ENCODE measurements at places on chromosomes 2 and 18.

- no peaks in the 10 kb centered on the region for H3K27me3 ChIP-seq
- H3K4me3 ChIP-seq: no peak overlapping the region
- H3K27ac ChIP-seq: peak overlapping the region; percentile 80
- peaks cover 13% of the 10 kb centered on the region for H3K4me1 ChIP-seq
- H3K36me3 ChIP-seq: no peaks in the 10 kb centered on the region
Measured at GRCh38 chr2:37779611-37780386, 108.4 kb upstream of the CDC42EP3 start.

DNA sequence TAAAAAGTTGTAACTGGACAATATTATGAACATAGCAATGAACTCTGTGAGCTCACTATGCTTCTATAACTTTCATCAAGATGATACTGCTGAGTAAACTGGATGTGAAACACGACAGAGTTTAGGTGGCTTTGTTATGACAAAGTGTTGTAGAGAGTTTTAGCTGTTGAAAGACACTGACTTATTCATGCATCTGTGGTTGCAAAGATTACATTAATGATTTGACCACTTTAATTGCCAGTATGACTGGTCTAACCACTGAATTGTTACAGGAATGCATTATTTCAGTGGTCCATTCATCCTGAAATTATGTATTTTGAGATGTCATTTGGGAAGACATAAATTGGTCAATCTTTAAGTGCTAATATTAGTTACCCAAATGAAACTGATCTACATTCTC lies 117.9 kb downstream of the SPHKAP start:
- no peak for ATAC-seq
- no peaks in the 10 kb centered on the region for H3K36me3 ChIP-seq
- no peak overlapping the region for H3K27ac ChIP-seq
- H3K27me3 ChIP-seq: no peaks in the 10 kb centered on the region

- no peaks in the 10 kb centered on the region for H3K4me1 ChIP-seq
- ATAC-seq: no peak
- no peaks in the 10 kb centered on the region for H3K36me3 ChIP-seq
- H3K27ac ChIP-seq: no peak overlapping the region
- no peak overlapping the region for H3K4me3 ChIP-seq
- H3K27me3 ChIP-seq: no peaks in the 10 kb centered on the region
Measured at GRCh38 chr18:5275872-5276271, 19.7 kb downstream of the ZBTB14 start.

GRCh38 chr2:102194609-102195268 lies 7.9 kb downstream of the IL1RL2 start:
- no peak overlapping the region for H3K27ac ChIP-seq
- no peaks in the 10 kb centered on the region for H3K4me1 ChIP-seq
- no peak overlapping the region for H3K4me3 ChIP-seq
- no peaks in the 10 kb centered on the region for H3K36me3 ChIP-seq

DNA sequence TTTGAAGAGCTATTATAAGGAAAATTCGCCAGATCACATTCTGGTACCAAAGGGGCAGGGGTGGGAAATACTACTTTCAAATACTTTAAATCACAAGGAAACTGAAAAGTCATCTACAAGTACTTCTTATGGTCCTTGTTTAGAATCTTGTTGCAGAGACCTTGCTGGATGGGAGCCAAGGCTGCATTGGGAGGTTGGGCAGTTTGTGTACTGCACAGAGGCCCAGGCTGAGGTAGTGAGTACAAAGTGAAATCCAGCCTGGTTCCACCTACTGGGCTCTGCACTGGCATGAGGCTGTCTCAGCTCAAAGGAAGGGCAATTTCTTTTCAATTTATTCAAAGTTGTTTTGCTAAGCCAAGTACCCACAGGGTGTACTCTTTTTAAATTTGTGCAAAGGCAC lies 140.3 kb upstream of the DLX2 start:
- no peak overlapping the region for H3K27ac ChIP-seq
- H3K36me3 ChIP-seq: no peaks in the 10 kb centered on the region
- H3K4me3 ChIP-seq: no peak overlapping the region
- H3K27me3 ChIP-seq: peaks cover 12% of the 10 kb centered on the region
- no peak for ATAC-seq

DNA sequence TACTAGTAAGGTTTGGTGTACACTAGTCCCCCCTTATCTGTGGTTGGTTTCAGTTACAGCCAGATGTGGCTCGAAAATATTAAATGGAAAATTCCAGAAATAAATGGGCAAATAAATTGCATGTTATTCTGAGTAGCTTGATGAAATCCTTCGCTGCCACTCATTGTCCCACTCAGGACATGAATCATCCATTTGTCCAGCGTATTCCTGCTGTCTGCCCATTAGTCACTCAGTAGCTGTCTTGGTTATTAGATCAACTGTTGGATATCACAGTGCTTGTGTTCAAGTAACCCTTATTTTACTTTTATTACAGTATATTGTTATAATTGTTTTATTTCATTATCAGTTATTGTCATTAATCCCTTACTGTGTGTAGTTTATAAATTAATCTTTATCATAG lies 21.7 kb downstream of the ZDBF2 start:
- H3K4me1 ChIP-seq: no peaks in the 10 kb centered on the region
- peaks cover 3% of the 10 kb centered on the region for H3K27me3 ChIP-seq
- no peak for ATAC-seq
- no peaks in the 10 kb centered on the region for H3K36me3 ChIP-seq

DNA sequence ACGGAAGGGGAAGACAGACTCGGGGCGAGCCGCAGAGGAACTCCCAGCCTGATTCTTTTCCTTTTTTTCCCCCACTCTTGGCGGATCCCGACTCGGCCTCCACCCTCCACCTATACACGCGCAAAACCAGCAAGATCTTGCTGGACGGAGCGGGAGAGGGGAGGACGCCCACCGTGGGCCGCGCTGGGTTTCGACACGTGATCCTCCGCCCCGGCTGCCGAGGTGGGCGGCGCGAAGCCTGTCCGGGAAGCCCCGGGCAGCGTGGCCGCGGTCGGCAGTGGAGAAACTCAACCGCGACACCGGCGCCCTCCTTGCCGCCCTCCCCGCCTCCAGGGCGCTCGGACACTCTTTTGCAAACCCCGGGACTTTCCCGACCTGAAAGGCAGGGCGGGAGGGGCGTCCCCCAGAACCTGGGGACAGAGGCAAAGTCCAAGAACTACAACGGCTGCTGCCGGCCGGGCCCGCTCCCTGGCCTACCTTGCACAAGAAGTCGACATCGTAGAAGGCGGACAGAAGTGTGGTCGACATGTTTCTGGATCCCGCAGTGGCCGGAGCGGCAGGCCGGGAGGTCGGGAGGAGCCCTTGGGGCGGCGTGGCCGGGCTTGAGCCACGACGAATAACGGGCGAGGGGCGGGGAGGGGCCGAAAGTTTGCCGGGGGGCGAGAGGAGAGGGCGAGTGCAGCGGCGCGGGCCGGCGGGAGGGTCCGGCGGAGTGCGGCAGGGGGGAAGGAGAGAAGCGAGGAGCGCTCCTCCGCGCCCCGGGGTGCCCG lies 433 bp downstream of the ZFP36L2 start:
- H3K4me3 ChIP-seq: peak overlapping the region; percentile 73
- ATAC-seq: no peak
- H3K4me1 ChIP-seq: peaks cover 5% of the 10 kb centered on the region
- no peaks in the 10 kb centered on the region for H3K27me3 ChIP-seq
- no peaks in the 10 kb centered on the region for H3K36me3 ChIP-seq

GRCh38 chr2:196987649-196988364 lies 61.3 kb upstream of the PGAP1 start:
- no peak overlapping the region for H3K4me3 ChIP-seq
- ATAC-seq: peak; percentile 86
- H3K27me3 ChIP-seq: no peaks in the 10 kb centered on the region
- peaks cover 18% of the 10 kb centered on the region for H3K4me1 ChIP-seq

DNA sequence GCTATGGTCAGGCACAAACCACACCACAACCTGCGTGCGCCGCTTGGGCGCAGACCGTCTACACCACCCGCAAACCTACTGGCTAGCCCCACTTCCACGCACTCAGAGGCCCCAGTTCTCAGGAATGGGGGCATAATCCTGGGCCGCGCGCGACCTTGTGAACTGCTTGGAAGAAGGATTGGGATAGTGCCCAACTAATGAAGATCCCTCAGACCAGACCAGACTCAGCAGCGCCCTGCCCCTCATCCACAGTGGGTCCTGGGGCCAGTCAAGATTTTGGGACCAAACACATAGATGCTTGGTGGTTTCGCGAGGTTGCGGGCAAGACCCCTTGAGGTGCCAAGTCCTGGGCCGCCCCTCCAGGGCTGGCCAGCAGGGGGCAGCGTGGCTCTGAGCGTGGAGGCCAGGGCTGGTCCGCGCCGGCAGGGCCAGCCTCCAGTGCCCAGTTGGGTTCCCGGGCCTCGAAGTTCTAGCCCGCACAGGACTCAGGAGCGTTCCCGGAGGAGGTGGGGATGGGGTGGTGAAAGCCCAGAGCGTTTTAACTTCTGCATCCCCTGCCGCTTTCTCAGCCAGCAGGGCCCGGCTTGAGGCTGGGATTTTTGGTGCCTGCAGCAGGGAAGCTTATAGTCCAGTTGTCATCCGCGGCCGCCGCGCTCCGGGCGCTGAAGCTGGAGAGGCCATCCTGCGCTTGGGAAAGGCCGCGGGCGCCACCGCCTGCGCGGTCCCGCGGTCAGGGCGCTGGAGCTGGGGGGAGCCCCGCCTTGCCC lies 8.3 kb downstream of the OSR1 start:
- peak; percentile 19 for ATAC-seq
- H3K36me3 ChIP-seq: peaks cover 34% of the 10 kb centered on the region
- H3K27ac ChIP-seq: peak overlapping the region; percentile 89
- no peak overlapping the region for H3K4me3 ChIP-seq

- no peak overlapping the region for H3K4me3 ChIP-seq
- no peak overlapping the region for H3K27ac ChIP-seq
- no peaks in the 10 kb centered on the region for H3K4me1 ChIP-seq
- H3K27me3 ChIP-seq: peaks cover 22% of the 10 kb centered on the region
- H3K36me3 ChIP-seq: no peaks in the 10 kb centered on the region
- ATAC-seq: no peak
Measured at GRCh38 chr2:121856360-121856759, 100.9 kb downstream of the TSN start.

DNA sequence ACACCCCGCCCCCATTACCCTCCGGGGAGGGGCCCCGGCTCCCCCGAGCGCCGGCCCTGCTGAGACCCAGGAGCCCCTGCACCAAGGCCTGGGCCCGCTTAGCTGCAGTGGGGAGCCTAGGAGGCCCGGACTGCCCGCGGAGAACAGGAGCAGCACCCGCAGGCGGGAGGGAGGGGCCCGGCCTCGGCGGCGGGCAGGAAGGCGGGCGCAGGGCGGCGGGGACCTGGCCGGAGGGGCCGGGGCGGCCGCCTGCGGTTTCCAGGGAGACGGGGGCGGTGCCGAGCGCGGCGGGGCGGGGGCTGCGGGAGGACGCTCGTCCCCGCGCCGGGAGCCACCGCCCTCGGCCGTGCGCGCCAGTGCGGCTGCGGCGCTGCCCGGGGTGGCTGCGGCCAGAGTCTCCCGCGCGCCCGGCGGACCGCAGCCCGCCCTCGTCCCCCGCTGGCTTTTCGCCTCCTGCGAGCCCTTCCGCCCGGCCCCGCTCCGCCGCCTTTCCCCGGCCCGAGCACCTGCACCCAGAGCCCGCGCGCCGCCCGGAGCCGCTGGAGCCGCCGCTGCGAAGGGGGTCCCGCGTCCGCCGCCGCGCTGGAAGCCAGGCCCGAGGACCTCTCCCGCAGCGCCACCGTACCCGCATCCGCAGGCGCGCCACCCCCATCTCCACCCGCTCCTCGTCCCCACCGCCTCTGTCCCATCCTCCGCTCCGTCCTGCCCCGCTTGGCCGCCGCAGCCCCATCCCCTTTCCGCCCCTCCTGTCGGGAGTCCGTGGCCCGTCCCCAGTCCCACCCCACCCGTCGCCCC lies 17.2 kb downstream of the GPC1 start:
- no peaks in the 10 kb centered on the region for H3K36me3 ChIP-seq
- H3K4me1 ChIP-seq: no peaks in the 10 kb centered on the region
- H3K27me3 ChIP-seq: peaks cover 17% of the 10 kb centered on the region
- peak; percentile 88 for ATAC-seq

- H3K27ac ChIP-seq: peak overlapping the region; percentile 6
- no peak for ATAC-seq
- no peaks in the 10 kb centered on the region for H3K27me3 ChIP-seq
- H3K36me3 ChIP-seq: no peaks in the 10 kb centered on the region
- no peak overlapping the region for H3K4me3 ChIP-seq
Measured at GRCh38 chr2:232731470-232731869, 34.3 kb downstream of the GIGYF2 start.

- no peaks in the 10 kb centered on the region for H3K27me3 ChIP-seq
- ATAC-seq: no peak
- peak overlapping the region; percentile 87 for H3K27ac ChIP-seq
- no peak overlapping the region for H3K4me3 ChIP-seq
- peaks cover 46% of the 10 kb centered on the region for H3K4me1 ChIP-seq
Measured at GRCh38 chr2:42794271-42795046, 2.1 kb upstream of the HAAO start.

DNA sequence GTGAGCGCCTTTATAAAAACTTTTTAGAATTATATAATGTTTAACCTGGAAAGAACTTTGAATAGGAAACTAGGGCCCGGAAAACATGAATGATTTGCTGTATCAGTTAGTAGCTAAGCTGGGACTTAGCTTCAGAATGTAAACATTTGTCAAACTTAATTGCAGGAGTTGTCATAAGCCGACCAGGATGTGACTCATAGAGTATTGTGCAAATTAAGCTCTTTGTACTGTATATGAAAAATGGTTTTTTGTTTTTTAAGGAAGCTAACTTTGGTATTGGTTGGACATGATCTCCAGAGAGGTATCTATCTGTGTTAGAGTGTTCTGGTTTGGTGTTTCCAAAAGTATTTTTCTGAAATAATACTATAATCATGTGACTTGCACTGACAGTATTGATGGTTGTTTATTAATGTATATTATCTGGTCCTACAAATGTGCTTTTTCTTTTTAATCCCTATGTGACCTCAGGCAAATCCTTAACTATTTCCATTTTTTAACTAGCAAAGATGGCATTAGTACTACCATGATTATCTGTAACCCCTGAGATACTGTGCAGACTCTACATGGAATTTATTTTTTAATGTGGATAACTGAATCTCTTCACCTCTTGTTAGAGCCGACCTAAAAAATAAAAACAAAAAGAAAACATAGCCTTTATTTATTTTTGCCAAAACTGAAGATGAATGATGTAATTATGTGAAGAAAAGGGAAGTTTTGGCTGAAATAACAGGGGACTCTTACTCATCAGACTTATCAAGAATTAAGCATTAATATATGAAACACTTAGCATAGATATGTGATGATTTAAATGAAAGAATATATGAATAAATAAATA lies 11.7 kb downstream of the YIPF4 start:
- H3K27ac ChIP-seq: no peak overlapping the region
- peaks cover 48% of the 10 kb centered on the region for H3K4me1 ChIP-seq
- no peaks in the 10 kb centered on the region for H3K36me3 ChIP-seq
- ATAC-seq: no peak
